ENCODE measurements at places on chromosomes 1 and 21.

- no peak for DNase-seq
Measured at GRCh38 chr1:115135681-115136080, 46.4 kb upstream of the TSPAN2 start.

GRCh38 chr1:2438038-2438437 is 25.7 kb upstream of the PEX10 start:
- no peak for DNase-seq

- DNase-seq, result no peak
Measured at GRCh38 chr1:38020396-38020795, 7.9 kb downstream of the UTP11 start.

- no peak for DNase-seq
Measured at GRCh38 chr1:43689289-43689688, 18.0 kb upstream of the ST3GAL3 start.

DNA sequence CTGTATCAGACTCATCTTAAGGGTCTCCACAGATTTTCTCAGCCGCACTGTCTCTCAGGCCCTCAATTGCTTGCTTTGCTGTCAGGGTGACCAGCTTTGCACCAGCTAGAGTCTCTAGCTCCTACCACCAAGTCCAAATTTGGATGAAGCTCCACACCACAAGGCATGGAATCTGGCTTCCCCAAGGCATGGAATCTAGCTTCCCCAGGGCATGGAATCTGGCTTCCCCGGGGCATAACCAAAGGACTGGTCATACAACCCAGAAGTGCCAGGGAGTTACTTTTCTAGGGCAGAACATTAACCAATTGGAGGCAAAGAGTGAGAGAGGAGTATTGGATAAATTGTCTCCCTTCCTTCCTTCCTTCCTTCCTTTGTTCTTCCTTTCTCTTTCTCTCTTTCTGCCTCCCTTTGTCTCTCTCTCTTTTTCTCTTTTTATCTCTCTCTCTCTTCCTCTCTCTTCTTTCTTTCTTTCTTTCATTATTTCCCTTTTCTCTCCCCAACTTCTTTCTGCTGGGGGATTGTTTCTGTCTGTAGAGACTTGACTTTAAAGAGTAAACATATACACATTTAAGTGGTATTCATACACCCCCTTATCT is 76.9 kb upstream of the HAO2 start:
- DNase-seq, result no peak

DNA sequence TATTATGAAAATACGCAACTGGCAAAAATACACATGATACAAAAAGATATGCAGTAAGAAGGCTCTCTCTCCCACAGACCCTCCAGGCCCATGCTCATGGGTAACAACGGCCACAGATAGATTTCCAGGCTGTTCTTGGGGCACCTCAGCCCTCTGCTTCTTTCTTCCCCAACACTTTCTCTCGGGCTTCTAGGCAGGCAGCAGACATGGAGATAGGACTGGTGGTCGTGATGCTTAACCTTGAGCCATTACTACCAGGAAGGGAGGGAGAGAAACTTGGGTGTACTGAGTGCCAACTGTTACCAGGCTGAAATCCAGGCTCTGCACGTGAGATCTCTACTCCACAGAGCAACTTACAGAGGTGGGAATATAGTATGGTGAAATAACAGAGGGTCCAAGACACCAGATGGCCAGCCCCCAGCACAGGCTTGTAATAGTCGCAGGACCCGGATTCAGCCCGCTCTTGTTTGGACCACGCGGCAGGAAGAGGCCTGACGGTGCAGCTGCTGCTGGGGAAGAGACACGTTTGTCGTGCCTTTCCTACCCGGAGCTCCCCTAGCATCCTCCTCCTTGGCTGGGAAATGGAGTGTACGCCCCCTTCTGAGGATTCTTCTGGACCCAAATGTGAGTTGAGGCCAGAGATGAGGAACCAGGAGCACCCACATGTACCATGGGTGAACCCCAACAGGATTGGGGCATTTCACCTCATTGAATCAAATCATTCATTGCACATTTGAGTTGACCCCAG is 441.1 kb upstream of the VAMP3 start:
- DNase-seq, result no peak

All from stimulated activated CD4-positive, alpha-beta T cell treated with anti-CD3 and anti-CD28 coated beads, Interleukin-1b, Interleukin-23, amount 100 ng/mL, for 1 hour (primary cell).